ENCODE measurements at places on chromosomes 12 and 14.

DNA sequence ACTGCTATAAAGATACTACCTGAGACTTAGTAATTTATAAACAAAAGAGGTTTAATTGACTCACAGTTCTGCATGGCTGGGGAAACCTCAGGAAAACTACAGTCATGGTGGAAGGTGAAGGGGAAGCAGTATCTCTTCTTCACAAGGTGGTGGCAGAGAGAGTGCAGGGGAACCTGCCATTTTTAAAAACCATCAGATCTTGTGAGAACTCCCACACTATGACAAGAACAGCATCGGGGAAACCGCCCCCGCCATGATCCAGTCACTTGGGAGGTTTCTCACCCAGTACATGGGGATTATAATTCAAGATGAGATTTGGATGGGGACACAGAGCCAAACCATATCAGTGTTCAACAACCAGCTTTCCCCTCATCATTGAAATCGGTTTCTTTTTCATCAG is 49.9 kb downstream of the AEBP2 start:
- DNase-seq = no peak

DNA sequence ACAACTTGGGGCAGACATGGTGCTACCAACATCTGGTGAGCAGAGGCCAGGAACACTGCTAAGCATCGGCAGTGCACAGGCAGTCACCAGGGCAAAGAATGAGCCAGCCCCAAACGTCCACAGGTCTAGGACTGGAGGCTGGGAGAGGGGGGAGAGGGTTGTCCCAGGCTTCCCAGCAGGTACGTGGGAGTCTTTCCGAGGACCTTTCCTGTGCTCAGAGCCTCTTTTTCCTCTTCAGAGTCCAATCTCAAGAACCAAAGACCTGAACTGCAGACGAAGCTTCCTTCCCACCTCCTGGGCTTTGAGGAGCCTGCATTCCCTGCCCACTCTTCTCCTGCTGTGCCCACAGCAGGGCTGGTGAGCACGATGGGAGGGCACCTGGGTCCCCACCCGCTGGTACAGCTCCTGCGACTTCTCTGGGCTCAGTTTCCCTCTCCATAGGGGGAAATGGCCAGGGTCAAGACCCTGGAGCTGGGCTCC is 48.7 kb downstream of the DLK1 start:
- no peak for DNase-seq

GRCh38 chr14:62614122-62614521 is 431.1 kb downstream of the KCNH5 start:
- DNase-seq = no peak

DNA sequence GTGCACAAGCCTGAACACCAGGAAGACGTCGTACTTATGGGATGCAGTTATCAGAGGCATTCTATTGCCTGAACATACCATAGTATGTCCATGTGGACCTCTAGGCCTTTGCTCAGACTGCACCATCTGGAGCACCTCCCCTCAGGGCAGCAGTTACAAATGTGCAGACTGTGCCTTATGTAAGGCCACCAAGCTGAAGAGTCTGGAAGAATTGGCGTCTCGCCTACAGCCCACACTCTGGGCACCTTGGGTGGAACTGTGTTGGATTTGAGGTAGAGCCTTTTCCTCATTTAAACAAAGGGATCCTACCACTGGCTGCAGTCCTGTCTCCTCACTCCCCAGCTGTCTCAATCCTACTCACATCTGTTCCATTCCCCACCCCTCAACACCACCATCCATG is 204.3 kb upstream of the FRMD6 start:
- DNase-seq = no peak

GRCh38 chr12:43237238-43237879 is 314.6 kb downstream of the ADAMTS20 start:
- no peak for DNase-seq

GRCh38 chr12:96831346-96831745 is 75.7 kb upstream of the NEDD1 start:
- no peak for DNase-seq

- no peak for DNase-seq
Observed at GRCh38 chr14:100042286-100042685, 22.9 kb upstream of the EVL start.

GRCh38 chr12:64796205-64796845 is 28.1 kb upstream of the TBC1D30 start:
- DNase-seq = peak; percentile 79

DNA sequence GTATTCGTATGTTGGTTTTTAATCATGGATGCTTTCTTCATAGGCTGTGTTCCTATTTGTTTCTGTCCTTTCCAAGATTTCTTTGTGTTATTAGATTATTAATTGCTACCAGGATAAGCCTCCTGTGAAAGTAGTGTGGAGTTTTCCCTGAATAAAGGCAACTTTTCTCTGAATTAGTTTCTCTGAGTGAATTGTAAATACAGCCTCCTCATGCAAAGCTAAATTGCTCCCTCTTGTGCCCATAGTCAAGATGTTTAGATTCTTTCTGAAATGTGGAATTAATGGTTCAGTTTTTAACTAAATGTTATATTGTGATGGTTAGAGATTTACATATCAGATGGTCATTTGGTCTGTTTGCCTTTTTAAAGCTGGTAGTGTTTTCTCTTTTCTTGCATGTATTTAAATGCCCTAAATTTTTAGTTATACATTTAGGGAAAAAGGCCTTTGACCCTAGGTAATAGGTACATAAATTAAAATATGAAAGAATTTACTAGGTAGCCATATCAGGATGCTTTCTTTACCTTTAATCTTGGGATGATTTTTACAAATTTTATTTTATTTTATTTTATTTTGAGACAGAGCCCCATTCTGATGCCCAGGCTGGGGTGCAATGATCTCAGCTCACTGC is 8.9 kb downstream of the APAF1 start:
- DNase-seq = peak; percentile 59

- no peak for DNase-seq
Observed at GRCh38 chr12:9795945-9796344, 31.3 kb upstream of the KLRF1 start.

DNA sequence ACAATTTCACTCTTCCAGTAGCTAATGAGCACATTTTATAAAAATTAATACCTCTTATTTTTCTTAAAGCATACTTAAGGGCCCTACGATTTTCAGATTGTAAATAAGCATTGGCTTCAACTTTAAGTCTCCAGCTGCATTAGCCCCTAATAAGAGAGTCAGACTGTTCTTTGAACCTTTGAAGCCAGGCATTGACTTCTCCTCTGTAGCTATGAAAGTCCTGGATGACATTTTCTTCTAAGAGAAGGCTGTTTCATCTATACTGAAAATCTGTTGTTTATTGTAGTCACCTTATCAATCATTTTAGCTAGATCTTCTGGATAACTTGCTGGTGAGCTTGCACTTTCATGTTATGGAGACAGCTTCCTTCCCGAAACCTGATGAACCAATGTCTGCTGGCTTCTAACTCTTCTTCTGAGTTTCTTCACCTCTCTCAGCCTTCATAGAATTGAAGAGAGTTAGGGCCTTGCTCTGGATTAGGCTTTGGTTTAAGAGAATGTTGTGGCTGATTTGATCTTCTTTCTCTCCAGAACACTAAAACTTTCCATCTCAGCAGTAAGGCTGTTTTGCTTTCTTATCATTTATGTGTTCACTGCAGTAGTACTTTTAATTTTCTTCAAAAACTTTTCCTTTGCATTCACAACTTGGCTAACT is 377.1 kb upstream of the RGS6 start:
- no peak for DNase-seq

- no peak for DNase-seq
Observed at GRCh38 chr12:44088647-44089046, 252.8 kb downstream of the TMEM117 start.

GRCh38 chr14:104879983-104880565 is 15.0 kb downstream of the CEP170B start:
- DNase-seq = no peak

DNA sequence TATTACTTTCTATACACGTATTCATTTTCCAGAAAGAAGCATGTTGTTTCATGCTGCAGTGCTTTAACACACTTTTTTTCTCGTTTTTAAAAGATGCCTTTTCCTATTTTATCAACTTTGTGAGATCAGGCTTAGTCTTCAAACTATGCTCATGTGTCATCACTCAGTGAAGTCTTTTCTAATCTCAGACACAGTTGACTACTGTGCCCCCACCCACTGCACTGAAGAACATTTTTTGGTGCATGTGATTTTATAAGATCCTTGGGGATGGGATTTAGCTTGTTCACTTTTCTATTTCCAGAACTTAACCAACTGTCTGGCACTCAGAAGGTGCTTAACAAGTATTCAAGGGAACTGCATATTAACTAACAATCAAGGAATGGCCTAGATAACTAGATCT is 85.5 kb downstream of the CDK17 start:
- no peak for DNase-seq

DNA sequence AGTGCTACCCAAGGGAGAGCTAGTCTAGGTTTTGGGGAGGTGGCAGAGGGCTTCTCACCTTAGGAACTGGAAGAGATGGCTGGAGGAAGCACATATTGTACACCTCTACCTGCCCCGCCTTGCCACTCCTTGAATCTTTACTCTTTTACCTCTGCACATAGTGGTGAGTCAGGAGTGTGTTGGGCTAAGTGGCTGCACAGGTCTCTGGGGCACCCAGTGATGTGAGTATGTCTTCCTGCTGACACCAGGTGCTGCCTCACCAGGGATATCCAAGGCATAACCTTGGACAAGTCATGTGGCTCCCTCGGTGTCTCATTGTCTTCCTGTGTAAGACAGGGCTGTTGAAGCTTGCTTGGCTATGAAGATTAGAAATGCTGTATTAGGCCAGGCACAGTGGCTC is 19.8 kb upstream of the CABP1 start:
- DNase-seq = no peak

DNA sequence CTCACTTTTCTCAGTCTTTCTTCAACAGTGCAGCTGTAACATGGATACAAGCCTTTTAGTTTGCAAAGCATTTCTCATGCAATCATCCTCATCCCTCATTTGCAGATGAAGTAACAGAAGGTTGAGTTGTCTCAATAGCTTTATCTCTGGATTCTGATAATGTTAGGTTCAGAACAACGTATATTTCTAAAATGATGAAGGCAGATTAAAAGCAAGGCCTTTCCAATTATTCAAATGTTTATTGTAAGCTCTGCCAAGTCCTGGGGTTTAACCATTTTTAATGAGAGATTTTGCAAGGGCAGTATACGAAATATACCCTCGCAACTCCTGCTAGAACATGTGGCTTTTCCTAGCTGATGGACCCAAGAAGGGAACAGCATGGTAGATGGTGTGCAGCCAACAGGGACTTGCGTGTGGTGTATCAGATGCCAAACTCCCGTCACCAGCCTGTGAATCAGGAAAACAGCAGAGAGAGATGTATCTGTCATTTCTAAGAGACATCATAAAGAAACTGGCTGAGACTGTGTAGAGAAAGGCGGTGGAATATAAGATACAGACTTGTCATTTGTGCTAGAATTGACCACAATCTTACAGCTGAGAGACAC is 319.7 kb downstream of the MED13L start:
- no peak for DNase-seq

GRCh38 chr12:54068418-54069070 is 14.9 kb downstream of the HOXC4 start:
- DNase-seq = no peak

GRCh38 chr12:22860926-22861325 is 236.0 kb downstream of the ETNK1 start:
- DNase-seq = peak; percentile 8

- no peak for DNase-seq
Observed at GRCh38 chr14:38505221-38505972, 249.5 kb upstream of the CLEC14A start.

GRCh38 chr12:128829861-128830504 is 6.2 kb upstream of the SLC15A4 start:
- no peak for DNase-seq

- DNase-seq = peak; percentile 65
Observed at GRCh38 chr14:43087666-43088065, 1419.4 kb downstream of the FSCB start.

DNA sequence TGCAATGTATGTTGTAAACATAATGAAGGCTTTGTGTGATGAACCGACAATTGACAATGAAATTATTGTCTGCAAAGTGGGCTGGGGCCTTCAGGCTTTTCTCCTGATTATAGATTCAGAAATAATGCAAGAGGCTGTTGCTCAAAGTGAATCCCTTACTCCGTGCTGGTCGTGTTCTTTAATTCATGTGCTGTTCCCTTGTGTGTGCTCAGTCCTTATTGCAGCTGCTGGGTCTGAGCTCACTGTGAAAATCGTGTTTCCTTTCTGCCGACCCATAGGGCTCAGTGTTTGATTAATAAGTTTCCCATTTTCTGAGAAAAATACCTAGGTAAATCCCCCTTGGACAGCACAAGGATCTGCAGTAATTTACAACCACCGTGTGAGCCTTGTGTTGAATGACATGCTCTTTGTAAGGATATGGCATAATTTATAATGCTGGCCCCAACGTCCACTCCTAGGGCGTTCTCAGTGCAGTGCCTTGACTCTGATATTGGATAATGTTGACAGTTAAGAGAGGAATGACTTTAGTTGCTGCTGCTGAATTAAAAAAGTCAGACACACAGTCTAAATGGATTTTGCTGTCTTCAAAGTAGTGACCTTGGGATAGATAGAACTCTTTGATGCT is 81.6 kb downstream of the RGS6 start:
- no peak for DNase-seq

DNA sequence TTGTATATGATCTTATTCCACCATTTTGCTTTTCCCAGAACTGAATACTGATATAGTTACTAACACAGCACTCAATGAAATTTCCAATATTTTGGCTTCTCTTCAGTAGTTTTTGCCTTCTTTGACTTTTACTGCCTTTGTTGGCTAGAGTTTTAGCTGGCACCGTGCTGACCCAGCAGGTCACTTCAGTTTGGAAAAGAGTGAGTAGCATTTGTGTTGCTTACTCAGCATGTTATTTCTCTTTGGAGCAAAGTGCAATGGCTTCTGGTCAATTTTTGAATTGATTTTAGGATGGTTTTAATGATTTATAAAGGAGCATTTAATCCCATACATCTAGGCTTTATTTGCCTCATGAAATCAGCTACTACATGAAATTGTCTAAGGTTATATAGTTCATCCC is 119.2 kb downstream of the ETNK1 start:
- DNase-seq = no peak

GRCh38 chr14:23145794-23146350 is 26.8 kb upstream of the CEBPE start:
- DNase-seq = no peak

GRCh38 chr12:6140651-6141447 is 16.4 kb upstream of the VWF start:
- no peak for DNase-seq

GRCh38 chr12:101204602-101205304 is 5.3 kb downstream of the SLC5A8 start:
- DNase-seq = no peak

GRCh38 chr14:24411443-24412389 is 12.9 kb downstream of the NYNRIN start:
- peak; percentile 6 for DNase-seq
